Liver (tissue), 10 donors: ENCODE measurements at places on chromosomes 3 and 15.

GRCh38 chr3:31573036-31573779 lies 40.5 kb downstream of the STT3B start:
- DNase-seq: no peak

GRCh38 chr3:109071350-109072142 lies 46.4 kb downstream of the MORC1 start:
- no peak for DNase-seq

GRCh38 chr3:168490981-168491380 lies 395.3 kb upstream of the GOLIM4 start:
- DNase-seq: no peak

- DNase-seq: no peak
Observed at GRCh38 chr15:48859426-48859825, 18.5 kb upstream of the EID1 start.

GRCh38 chr3:50242851-50243542 lies 7.0 kb downstream of the GNAI2 start:
- no peak for DNase-seq

- no peak for DNase-seq
Observed at GRCh38 chr3:42612928-42613327, 12.4 kb downstream of the NKTR start.

DNA sequence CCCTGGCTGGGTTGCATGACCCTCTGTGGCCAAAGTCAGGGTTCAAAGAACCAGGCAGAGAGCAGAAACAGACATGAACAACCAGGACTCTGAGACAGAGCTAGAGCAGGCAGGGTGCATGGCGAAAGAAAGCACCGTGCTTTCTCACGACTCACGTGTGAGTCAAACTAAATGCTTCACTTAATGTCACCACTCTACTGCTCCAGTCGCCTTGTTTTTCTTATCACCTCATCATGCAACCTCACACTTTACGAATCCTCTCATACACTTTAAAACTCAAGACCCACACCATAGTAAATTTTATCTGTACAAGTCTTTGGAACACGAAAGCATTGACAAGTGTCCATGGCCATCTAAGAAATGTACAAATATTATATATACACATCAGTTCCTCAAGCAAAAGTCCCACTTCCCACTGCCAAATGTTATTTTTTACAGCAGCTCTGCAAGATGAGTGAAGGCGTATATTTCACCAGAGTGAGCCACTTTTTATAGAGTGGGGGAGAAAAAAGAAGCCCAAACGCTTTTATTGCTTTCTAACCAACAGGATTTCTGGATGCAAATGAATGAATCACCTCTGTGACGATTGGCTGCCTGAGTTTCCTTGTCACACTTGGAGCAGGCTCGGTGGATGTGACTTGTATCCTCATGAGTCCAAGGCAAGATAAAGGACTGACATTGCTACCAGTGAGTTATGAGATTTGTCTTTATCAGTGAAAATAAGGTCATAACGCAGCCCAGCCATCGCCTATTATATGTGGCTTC lies 16.0 kb upstream of the MEGF11 start:
- DNase-seq: no peak
